ENCODE measurements at places on chromosomes 1 and 21. TPM values are rescaled to one million over a fixed set of nuclear protein-coding genes. Genes with fewer than 3 reads are reported as not detected.

- no peak for DNase-seq
Measured at GRCh38 chr1:13779930-13780329, 79.9 kb downstream of the PRDM2 start.

- DNase-seq: no peak
Measured at GRCh38 chr1:165686971-165687433, 11.4 kb downstream of the ALDH9A1 start.

DNA sequence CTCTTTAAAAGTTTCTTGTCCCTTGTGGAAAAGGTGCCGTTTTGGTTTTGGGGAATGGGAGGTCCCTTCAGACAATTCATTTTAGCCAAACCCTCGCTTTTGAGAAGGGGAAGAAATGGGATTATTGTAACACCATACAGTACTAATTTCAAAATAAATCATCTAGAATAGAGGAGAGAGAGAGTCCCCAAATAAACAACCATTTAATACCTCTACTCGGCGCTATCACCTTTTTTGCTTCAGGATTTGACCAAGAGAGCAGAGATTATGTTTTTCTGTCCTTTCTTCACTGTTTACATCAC, 770 bp upstream of the RC3H1 start:
- no peak for DNase-seq

DNA sequence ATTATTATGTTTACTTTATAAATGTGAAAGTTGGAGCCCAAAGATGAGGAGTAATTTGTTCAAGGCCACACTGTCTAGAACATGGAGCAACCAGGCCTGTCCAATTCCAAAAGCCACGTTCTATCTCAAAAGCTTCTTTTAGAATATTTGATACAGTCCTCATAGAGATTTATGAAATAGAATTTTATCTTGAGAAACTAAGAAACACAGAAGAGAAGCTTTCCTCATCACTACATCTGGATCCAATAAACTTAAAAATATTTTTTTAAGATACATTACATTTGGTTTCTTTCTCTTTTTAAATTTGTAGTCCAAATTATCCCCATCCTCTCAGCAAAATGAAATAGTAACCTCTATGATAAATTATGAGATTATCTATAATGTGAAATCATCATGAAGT, 58.9 kb downstream of the DDAH1 start:
- DNase-seq: no peak

GRCh38 chr1:173241528-173242347, 34.6 kb upstream of the TNFSF4 start:
- no peak for DNase-seq

GRCh38 chr1:17265162-17265561, 16.3 kb downstream of the PADI3 start:
- DNase-seq: no peak

GRCh38 chr1:198788561-198789064, 149.8 kb downstream of the PTPRC start:
- DNase-seq: peak; percentile 20

DNA sequence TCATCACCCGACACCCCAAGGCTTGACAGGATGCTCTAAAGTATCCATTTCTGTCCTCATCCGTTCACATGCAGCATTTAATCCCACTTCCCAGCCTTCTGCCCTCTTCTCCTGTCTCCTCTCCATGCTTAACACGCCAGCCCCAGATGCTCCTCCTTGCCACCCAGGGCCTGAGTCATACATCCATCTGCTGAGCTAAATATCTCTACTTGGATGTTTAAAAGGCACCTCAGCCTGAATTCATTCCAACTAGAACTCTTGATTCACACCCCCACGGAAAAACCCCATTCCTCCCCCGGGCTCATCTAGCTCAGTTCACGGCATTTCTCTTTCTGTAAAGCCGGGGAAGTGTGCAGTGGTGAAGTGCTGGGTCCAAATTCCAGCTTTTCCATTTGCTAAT, 27.7 kb downstream of the TEX35 start:
- DNase-seq: no peak

GRCh38 chr1:207029701-207030521, 2.6 kb downstream of the C1orf116 start:
- no peak for DNase-seq

- no peak for DNase-seq
Measured at GRCh38 chr1:198763298-198763714, 124.5 kb downstream of the PTPRC start.

DNA sequence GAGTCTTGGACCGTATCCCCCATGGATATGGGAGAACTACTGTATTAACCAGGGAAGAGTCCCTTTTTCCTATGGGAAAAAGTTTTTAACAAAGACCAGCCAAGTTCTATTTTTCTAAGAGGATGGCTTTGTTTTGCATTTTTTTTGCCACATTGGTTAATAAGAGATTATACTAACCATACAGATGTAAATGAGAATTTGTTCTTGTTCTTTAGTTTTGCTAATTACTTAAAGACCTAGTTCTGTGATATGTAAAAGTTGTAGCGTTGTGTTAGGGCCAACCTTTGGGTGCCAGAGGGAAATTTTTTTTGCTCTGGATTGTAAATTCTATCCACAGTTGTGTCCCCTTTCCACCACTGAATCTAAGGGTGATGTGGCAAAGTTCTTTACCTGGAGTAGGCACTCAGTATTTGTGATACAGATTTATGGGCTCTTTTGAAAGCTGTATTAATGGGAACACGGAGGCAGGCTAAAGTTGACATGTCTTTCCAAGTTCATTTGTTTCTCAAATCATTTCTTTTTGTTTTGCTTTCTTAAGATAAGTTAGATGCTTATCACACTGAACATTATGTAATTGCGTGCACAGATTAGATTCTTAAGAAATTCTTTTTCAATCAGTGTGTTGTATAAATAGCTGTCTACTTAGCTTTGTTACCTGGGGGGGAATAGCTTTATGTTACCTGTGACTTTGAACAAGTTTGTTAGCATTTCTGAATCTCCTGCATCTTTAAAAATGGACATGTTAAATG, 2.9 kb downstream of the SOAT1 start:
- no peak for DNase-seq

DNA sequence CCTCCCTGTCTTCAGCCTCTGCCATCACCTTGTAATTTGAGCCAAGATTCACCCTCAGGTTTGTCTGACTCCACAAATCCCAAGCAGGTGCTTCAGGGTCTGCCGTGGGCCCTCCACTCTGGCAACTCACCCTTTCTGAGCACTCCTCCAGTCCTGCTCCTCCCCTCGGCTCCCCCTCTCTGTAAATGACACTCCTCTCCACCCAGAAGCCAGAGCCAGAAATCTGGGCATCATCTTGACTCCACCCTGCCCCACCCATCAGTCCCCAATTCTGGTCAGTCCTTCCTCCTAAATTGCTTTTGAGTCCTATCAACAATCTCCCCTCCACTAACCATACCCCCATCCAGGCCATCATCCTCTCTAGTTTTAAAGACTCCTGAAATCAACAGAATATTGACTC, 40.5 kb downstream of the RCSD1 start:
- DNase-seq: no peak

- no peak for DNase-seq
Measured at GRCh38 chr1:60874718-60875117, 207.6 kb upstream of the NFIA start.

GRCh38 chr1:981955-982558, at the start of gene PERM1:
Gene PERM1 (minus strand): TSS chr1:982093. CDS start chr1:981029, 1,064 bp downstream.
- no peak for DNase-seq

- no peak for DNase-seq
Measured at GRCh38 chr1:207188901-207189300, 84.9 kb downstream of the C4BPA start.

DNA sequence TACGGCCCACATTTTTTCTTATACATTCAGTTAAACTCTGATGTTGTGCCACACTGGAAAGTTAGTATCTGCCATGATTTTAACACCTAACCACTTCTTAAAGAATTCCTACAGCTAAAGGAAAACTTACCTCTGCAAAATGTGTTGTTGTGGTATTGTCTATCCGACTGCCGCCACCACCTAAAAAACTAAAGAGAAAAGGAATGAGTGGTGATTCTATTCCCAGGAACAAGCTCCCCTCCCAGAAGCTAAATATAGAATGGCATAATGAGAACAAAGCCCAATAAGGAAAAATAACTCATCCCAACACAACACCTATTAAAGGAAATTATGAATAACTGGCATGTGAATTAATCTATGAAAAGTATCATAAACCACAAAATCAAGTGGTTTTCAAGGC, 39.5 kb downstream of the RNF115 start:
- DNase-seq: no peak

DNA sequence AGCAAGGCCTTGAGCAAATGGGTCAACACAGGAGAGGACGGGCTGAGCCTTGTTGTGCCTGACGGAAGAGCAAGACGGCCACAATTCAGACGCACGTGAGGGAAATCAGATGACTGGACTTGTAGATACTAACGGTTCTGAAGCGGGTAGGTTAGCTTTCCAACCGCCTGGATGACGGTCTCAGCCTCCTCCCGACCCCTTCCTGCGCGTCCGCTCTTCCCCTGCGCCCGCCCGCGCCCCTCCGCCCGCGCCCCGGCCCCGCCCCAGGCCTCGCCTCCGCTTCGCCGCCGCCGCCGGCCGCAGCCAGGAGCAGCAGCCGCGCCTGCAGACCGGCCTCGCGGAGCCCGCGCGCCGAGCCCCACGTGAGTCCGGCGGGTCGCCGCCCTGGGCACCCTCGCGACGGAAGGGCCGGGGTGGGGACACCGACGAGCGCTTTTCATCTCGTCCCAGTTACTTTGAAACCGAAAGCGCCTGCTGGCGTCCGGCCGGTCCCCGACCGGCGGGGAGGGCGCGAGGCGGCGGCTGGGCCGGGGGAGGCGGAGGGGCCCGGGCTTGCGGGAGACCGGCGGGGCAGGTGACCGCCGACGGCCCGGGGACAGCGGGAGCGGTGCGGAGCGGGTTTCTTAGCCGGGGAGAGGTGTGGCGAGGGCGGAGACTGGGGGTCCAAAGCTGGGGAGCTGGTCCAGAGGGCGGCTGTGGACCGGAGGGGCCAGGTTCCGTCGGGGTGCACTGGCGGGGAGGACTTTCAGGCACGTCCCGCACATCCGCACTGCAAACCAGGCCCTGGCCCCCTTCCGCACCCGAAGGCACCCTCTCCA, at the start of gene TRAF5:
Gene TRAF5, plus strand, starts transcription at position 306 of the 818 bp plus-strand sequence. CDS start 26,407 bp downstream, outside the sequence.
- peak; percentile 47 for DNase-seq

DNA sequence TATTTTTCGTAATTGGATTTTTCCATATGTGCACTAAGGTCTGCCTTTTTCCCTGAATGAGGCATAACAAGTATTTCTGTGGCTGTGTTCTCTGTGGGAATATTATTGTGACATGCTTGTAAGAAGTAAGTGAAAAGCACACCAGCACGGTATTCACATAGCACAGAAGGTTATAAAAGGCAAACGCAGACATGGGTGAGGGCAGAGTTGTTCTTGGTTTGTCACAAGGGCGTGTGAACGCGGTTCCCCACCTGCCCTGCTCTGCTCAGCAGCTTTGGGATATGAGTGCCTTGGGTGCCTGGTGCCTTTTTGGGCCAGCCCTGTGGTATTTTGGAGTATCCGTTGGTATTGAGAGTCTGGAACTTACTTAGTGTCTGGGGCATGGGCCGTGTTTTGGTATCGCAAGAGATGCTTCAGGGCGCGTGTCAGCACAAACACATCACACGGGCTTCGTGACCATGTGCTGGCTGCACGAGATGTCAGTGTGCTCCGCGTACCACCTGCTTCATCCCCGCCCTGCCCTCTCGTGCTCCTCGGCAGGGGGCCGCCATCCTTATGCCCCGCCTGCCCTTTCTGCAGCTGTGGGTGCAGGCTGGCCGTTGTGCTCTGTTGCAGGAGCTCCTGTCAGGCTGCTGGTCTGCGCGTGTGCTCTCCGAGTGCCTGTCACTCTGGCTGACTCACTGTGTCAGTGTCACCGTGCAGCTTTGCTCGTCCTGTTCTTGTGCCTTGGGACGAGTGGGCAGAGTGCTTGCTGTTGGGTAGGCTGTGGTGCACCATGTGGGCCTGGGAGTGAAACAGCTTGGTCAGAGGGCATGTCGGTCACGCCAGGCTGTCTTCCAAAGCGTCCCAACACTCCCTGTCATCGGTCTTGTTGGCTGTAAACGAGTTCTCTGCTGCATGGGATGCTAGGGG, 15.0 kb downstream of the SKI start:
- DNase-seq: no peak

- DNase-seq: no peak
Measured at GRCh38 chr1:6803357-6803756, 18.1 kb downstream of the CAMTA1 start.

DNA sequence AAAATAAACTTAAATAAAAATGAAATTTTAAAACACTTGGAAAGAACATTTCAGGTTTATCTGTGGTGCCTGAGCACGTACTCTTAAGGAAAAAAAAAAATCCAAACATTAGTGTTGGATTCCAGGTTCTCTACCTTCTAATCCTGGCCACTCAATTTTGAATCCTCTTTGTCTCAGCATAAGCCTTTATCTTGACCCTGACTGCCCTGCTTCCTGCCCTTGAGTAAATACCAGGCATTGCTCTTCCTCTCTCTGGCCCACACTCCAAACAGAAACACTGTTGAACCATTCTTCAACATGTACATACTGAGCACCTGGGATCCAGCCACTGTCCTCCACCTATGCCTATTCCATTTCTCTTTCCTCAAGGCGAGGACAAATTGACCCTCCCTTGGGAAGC, 11.4 kb upstream of the VANGL1 start:
- no peak for DNase-seq

- no peak for DNase-seq
Measured at GRCh38 chr1:3729594-3730542, 22.4 kb upstream of the CCDC27 start.

- no peak for DNase-seq
Measured at GRCh38 chr1:177926201-177926600, 43.7 kb downstream of the SEC16B start.

DNA sequence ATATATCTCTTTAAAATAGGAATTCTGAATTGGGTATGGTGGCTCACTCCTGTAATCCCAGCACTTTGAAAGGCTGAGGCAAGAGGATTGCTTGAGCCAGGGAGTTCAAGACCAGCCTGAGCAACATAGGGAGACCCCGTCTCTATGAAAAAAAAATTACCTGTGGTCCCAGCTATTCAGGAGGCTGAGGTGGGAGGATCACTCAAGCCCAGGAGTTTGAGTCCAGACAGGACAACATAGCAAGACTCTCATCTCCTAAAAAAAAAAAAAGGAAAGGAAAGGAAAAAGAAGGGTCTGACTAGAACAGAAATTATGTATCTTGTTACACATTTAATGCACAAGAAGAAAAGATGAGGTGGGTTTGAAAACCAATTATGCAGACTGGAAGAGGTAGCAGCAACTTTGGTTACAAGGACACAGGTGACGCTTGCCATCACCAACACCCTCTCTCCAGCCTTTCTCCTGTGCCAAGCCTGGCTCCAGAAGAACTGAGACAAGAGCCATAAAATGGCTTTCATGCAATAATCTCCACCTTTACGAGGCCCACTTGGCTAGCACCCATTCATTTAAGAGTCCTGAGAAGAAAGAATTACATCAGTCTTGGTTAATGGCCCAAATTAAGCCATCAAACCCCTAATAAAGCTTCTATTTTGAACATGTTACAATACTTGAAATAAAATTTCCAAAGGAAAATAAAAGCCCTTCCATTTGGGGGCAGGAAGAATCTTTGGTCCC, 4.8 kb upstream of the SELENBP1 start:
- DNase-seq: no peak

UBXN10 gene
- polyA plus RNA-seq: 6.0 TPM

TAS1R3 gene
- polyA plus RNA-seq: 0.57 TPM

ATAD3A gene
- 32.7 TPM for polyA plus RNA-seq

TRIM46 gene
- polyA plus RNA-seq: 5.8 TPM

ANGPTL1 gene
- polyA plus RNA-seq: 4.2 TPM

SNX27 gene
- 28.1 TPM for polyA plus RNA-seq

CELA2B gene
- polyA plus RNA-seq: 0.90 TPM

PCBP3 gene
- 2.0 TPM for polyA plus RNA-seq

GJA5 gene
- 21.8 TPM for polyA plus RNA-seq

FAM163A gene
- polyA plus RNA-seq: 1.1 TPM

PAQR6 gene
- 7.1 TPM for polyA plus RNA-seq

LYSMD1 gene
- 16.7 TPM for polyA plus RNA-seq

DCLRE1B gene
- polyA plus RNA-seq: 11.3 TPM

HPCAL4 gene
- 0.40 TPM for polyA plus RNA-seq

F13B gene
- polyA plus RNA-seq: not detected

MOV10 gene
- polyA plus RNA-seq: 84.6 TPM

HES3 gene
- polyA plus RNA-seq: not detected

OLFML2B gene
- 7.7 TPM for polyA plus RNA-seq

All from renal pelvis (tissue), 12 donors.